Activated T-cell treated with anti-CD3 and anti-CD28 coated beads, Interleukin-2, amount 50 U/mL, for 24 hours (primary cell): ENCODE measurements at places on chromosomes 3 and 15.
A peak's percentile ranks its signal among the peaks of the same experiment; 100 is the strongest.

GRCh38 chr3:61347981-61348380, 96.7 kb upstream of the FHIT start:
- no peak for DNase-seq

- no peak for DNase-seq
Measured at GRCh38 chr15:62931650-62932049, 110.9 kb upstream of the TPM1 start.

DNA sequence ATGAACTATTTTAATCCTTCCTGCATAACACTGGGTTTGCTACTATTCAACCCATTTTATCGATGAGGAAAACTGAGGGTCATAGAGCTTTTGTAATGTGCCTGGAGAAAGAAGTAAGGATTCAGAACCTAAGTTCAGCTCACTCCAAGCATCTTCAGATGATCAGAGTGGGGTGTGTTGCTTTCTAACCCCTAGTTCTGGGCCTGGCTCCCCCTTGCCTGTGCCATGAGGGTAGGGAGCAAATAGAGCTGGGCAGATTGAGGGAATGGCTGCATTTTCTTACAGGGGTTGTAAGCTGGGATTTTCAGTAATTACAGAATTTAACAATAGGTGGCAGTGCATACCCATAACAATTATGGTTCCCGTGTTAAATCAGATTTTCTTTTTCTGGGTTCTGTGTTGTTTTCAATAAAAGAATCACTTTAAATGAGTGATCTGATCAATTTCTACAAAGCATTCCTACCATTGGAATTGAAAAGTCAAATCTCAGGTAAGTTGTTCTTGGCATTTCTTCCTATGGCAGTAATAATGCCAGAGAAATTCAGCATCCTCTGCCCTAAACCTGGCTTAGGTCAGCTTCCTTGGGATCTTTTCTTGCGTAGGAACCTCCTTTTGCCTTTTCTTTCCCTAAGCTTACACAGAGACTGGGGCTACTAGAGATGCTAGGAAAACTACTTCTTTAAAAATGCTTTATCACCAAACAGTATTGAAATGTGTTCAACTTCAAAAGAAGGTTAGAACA, 103.8 kb upstream of the IL12A start:
- no peak for DNase-seq

DNA sequence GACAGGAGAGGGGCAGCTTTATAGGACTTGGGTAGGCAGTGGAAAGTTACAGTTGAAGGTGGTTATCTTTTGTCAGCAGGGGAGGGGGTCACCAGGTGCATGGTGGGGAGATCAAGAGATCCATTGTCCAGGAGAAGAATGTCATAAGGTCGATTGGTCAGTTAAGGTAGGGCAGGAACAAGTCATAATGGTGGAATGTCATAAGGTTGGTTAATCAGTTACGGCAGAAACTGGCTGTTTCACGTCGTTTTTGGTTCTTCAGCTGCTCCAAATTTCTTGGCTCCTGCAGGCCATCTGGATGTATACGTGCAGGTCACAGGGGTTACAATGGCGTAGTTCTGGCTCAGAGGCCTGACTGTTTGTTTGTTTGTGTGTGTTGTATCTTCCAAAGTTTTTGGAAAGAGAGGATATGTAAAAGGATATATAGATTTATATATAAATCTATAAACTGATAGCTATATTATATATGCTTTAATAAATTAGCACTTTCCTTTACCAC, 565.1 kb downstream of the ZNF385D start:
- no peak for DNase-seq

DNA sequence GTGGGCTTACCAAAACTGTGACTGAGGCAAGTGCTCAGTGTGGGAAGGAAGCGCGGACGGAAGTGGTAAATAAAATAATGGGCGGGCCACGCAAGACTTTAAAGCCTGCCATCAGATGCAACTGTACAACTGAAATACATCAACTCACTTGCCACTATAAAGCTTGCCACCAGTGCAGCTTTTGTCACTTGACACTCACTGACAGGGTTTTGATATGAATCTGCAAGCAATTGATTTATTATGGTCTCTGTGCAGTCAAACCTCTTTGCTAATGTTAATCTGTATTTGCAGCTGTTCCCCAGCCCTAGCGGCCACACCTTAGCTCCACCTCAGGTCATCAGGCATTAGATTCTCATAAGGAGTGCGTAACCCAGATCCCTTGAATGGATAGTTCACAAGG, 2.3 kb upstream of the GFM1 start:
- DNase-seq, result no peak

DNA sequence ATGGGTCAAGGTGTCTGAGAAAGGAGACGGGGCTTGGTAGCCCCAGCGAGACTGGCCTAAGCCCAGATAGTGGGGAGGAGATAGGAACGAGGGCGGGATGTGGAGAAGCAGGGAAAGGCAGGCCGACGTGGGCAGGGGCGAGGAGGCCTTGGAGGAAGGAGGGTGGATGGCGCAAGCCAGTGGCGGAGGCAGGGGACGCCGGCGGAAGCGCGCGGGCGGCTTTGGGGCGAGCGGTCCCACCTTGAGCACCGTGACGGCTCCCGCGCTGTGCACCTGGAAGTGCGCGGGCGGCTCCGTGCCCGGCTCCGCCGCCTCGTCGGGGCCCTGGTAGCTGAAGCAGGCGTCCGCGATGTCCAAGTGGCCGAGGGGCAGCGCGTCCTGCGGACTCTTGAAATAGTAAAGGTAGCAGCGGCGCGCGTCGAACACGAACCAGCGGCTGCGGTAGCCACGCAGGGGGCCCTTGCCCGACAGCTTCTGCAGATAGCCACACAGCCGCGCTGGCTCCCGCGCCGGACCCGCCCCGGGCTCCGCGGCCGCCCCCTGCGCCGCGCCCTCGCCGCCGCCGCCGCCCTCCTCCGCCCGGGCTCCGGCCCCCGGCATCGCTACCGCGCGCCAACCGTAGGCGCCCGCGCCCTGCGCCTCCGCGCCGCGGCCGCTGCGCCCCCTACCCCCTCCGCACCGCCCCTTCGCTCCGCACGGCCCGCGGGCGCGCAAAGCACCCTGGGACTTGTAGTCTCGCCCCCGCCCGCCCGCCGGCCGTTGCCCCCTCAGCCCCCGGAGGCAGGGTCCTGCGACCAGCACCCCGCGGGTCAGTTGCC, at the start of gene TBC1D2B:
TBC1D2B (minus strand) TSS at position 659 of the 818 bp plus-strand sequence; CDS start at position 600, 59 bp downstream.
- DNase-seq, result peak; percentile 86

- DNase-seq, result no peak
Measured at GRCh38 chr15:51184627-51185026, 89.9 kb upstream of the TNFAIP8L3 start.

GRCh38 chr15:48463366-48463880, 132.2 kb downstream of the DUT start:
- no peak for DNase-seq

DNA sequence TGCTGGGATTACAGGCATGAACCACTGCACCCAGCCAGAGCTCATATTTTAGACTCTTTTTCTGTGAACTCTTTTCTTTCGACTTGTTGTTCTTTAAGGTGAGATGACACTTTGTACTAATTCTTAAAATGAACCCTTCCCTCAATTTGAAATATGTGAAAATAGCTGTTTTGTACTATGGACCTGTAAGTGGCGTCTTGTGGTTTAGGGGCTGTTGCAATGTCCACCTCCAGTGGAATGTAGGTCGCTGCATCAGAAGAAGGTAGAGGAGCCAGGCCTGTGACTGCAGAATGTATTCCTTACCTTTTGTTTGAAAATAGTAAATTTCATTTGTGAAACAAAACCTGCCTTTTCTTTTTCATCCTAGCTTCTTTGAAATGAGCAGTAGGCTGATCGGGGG, 38.9 kb downstream of the FNDC3B start:
- DNase-seq, result no peak

DNA sequence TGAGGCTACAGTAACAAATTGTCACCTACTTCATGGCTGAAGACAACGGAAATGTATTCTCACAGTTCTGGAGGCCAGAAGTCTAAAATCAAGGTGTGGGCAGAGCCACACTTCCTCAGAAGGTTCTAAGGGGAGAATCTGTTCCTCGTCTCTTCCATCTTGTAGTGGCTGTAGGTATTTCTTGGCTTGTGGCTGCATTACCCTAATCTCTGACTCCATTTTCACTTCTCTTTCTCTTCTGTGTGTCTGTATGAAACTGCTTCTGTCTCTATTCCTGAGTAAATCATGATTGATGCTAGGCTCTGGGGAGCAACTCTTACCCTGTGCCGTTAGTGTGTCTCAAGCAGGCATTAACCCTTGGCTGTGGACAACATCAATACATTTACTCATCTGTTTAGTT, 164.7 kb downstream of the SQOR start:
- DNase-seq, result no peak

- no peak for DNase-seq
Measured at GRCh38 chr15:31758126-31758525, 272.2 kb upstream of the CHRNA7 start.

GRCh38 chr3:123711356-123711755, 126.5 kb upstream of the HACD2 start:
- DNase-seq, result no peak

DNA sequence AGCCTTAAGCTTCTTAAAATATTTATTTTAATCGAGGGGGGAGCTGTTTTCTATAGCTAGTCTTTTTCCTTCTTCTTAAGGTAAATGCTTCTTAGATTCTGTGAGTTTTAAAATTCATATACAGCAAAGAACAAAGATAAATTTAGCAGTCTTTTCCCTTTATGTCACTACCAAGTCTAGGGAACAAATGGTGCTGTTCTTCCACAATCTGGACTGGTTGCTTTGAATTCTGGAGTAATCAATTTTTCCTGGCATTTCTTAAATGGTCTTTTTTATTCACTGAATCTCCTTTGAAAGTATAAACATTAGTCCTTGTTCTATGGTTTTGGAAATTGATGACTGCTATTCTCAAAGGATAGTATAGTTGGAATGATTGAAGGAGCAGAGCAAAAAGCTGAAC, 82.8 kb downstream of the CHL1 start:
- no peak for DNase-seq

DNA sequence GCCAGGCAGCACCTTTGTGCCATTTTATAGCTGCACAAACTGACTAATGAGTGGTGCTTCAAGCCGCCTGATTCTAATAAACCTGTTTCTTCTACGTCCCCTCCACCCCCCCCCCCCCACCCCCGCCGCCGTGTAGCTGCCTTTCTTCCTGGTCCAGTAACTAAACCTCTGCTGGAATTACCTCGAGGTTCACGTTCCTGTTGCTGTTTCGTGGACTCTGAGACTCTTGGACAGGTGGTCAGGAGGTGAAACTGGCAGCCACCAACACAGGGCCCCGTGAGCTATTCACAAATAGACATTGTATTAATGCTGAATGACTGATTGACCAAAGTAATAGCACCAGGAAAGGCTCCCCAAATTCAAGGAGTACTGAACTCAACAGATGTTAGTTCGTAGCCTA, 73.9 kb downstream of the TRIM69 start:
- no peak for DNase-seq

- DNase-seq, result no peak
Measured at GRCh38 chr3:108223928-108224327, 1.7 kb upstream of the IFT57 start.

DNA sequence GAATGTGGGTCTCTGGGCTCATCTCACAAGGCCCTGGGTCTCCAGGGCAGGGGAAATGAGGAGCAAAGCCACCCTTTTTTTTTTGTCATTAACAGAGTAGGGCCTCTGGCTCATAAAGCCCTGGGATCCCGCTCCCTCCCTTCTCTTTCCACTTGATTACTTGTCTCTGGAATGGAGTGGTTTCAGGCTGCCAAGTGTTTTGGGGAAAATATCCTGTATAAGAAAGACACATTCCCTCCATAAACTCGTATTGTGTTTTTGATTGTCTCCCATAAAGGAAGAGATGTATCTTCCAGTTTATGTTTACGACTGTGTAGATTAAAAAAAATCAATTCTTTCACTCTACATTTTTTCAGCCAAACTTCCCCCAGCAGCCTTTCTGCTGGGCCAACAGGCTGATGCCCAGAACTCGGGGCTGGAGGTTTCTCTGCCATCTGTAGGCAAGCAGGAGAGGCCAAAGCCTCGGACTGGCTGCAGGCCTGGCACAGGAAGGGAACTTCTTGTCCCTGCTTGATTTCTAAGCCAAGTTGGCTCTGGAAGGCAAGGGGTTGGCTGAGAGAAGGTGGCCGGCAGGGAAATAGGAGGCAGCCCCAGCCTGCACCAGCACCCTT, 49.4 kb upstream of the INSYN1 start:
- no peak for DNase-seq

GRCh38 chr15:39851500-39852092, 68.5 kb downstream of the GPR176 start:
- DNase-seq, result no peak

- no peak for DNase-seq
Measured at GRCh38 chr3:38147421-38147820, 9.0 kb downstream of the MYD88 start.

DNA sequence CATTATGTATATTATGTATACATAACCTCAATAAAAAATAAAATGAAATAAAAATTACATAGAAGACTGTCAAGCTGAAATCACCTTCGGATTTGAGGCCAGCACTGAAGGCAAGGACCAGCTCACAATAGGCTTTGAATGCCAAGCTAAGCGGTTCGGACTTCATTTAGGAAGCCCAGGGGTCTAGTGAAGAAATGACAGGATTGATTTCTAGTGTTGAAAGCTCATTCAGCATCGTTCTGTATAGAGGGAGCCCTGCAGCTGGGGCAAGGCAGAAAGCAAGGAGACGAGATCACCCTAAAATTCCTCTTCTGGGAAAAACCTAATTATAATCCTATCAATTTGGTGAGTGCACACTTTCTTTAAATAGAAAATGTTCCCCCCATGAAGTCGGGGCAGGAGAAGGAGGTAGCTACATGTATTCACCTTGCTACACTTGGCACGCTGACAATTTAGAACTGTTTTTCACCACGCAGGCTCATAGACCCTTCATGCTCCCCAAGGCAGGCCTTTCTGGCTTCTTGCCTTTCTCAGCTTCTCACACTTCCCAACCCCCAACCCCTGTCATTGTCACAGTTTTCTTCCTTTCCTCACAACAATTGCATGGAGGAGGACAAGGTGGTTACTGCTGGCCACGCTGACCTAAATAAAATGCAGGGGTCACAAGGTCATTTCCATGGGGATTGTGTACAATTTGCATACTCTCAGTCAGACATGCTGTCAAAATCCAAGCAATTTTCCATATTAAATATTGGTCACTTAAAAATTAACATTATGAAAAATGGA, 44.4 kb upstream of the SSR3 start:
- no peak for DNase-seq

DNA sequence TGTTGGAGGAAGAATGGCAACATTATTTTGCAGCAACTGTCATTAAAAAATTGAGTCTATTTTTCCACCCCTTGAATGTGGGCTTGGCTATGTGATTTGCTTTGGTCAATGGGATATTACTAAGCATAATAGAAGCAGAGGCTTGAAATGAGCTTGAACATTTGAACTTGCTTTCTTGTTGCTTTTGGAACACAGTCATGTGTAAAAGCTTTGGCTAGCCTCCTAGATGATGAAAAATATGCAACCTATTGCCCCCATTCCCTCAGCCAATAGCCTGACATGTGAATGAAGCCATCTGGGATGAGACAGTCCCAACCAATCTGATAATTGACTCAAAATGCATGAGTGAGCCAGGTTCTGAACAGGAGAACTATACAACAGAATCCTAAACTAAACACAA, 78.4 kb downstream of the PLSCR2 start:
- no peak for DNase-seq

- no peak for DNase-seq
Measured at GRCh38 chr3:118332699-118333098, 701.9 kb downstream of the IGSF11 start.
